IMR-90 (cell line): ENCODE measurements at places on chromosomes 3 and 15.

DNA sequence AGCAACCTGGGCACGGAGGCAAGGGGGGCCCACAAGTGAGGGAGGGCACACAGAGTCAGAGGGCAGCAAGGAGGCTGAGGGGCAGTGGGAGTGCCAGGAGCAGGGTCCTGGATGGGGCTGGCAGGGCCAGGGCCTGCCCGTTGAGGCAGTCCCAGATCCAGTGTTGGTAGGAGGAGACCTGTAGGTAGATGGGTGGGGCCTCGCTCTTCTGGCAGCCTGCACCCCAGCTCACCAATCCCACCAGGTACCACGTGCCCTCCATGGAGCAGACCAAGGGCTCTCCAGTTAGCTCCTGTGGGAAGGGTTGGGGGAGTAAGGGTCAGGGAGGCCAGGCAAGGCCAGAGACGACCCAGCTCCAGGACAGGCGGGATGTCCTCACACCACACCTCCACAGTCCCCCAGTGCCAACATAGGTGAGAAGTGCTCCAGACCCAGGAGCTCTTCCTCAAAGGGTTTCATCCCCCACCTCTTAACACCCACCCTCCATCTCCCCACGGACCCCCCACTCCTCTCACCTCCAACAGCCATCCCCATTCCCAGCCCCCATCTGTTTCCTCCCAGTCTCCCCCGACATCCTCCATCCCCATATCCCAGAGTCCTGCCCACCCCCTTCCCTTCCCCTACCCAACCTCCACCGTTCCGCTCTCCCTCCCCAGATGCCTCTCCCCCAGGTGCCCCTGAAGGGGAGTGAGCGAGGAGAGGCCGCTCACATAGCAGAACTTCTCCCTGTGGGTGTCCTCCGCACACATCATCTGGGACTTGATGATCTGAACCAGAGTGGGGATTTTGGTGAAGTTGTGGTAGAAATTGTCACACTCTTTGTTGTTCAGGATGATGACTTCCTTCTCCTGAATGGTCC is 5.2 kb downstream of the PRSS50 start:
- H3K27me3 ChIP-seq = peaks cover 37% of the 10 kb centered on the region
- no peak for DNase-seq
- H3K4me3 ChIP-seq = no peak overlapping the region
- H3K4me1 ChIP-seq = no peaks in the 10 kb centered on the region
- no peak overlapping the region for H3K27ac ChIP-seq

DNA sequence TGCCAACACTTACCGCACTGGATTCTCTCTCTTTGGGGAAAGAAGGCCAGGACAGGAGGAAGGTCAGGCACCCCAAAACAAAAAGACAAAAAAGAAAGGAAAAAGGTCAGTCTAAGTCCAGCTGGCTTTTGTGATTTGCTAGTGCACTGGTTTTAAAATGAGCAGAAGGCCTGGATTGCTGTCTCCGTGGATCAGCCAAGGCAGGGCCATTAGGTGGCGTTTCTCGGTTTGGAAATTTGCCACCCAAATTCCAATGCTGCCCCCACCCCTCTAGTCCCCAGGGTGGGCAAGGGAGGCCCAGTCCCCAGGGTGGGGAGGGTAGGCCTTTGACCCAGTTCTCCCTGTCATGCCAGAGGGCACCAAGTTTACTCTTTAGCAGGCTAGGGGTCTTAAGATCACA is 33.3 kb downstream of the TLE3 start:
- H3K36me3 ChIP-seq = peaks cover 57% of the 10 kb centered on the region
- peak; percentile 21 for DNase-seq

- no peaks in the 10 kb centered on the region for H3K36me3 ChIP-seq
- no peak overlapping the region for H3K4me3 ChIP-seq
- no peaks in the 10 kb centered on the region for H3K27me3 ChIP-seq
- no peak overlapping the region for H3K27ac ChIP-seq
Observed at GRCh38 chr3:43198301-43198700, 88.0 kb upstream of the SNRK start.

- H3K36me3 ChIP-seq = no peaks in the 10 kb centered on the region
- DNase-seq = no peak
- H3K27ac ChIP-seq = no peak overlapping the region
Observed at GRCh38 chr3:13552857-13553652, 4.1 kb downstream of the FBLN2 start.

GRCh38 chr15:62359416-62359815 is 194.3 kb upstream of the C2CD4B start:
- no peaks in the 10 kb centered on the region for H3K36me3 ChIP-seq
- H3K4me1 ChIP-seq = no peaks in the 10 kb centered on the region
- no peak for DNase-seq

- no peak overlapping the region for H3K4me3 ChIP-seq
- H3K36me3 ChIP-seq = no peaks in the 10 kb centered on the region
- DNase-seq = no peak
- H3K4me1 ChIP-seq = no peaks in the 10 kb centered on the region
Observed at GRCh38 chr15:61685534-61685933, 374.7 kb downstream of the VPS13C start.
